D341Med (cell line): ENCODE measurements at places on chromosomes 2 and 18.

DNA sequence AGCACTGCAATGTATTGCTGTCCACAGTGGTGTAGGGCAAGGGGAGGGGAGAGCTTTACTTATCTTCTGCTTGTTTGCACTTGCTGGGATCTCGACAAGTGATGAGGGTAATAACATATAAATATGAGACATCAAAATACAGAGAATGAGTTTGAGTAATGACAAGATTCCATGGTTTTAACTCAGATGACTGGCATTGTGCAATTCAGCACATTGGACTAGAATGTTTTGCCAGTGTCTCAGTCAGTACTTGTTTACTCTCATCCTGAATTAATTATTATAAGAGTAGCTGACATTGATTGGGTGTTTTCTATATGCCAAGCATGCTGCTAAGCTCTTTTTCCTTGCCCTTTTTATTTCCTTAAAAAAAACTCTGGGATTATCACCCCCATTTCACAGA lies 306.7 kb upstream of the MMADHC start:
- no peak for DNase-seq

- no peak for DNase-seq
These were observed 38.3 kb downstream of the SLC40A1 start for GRCh38 chr2:189542145-189542882.

- no peak for DNase-seq
These were observed 2.5 kb downstream of the GYPC start for GRCh38 chr2:126658319-126658904.

DNA sequence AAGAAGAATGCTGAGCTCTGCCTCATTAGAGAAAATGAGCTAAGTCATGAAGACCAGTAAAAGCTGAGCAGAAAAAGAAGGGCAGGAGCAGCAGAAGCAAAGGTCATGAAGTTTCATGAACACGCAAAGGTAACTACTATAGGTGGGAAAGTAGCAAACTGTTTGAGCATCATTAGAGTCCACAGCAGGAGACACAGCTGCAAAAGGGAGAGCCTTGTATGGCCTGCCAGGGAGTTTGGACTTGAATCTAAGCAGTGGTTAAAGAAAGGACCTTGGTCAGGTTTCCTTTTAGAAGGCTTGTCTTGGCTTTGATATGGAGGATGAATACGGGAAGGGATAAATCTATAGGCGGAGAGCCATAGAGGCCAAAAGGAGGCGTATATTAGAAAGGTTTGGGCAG lies 34.0 kb downstream of the DAPL1 start:
- no peak for DNase-seq

DNA sequence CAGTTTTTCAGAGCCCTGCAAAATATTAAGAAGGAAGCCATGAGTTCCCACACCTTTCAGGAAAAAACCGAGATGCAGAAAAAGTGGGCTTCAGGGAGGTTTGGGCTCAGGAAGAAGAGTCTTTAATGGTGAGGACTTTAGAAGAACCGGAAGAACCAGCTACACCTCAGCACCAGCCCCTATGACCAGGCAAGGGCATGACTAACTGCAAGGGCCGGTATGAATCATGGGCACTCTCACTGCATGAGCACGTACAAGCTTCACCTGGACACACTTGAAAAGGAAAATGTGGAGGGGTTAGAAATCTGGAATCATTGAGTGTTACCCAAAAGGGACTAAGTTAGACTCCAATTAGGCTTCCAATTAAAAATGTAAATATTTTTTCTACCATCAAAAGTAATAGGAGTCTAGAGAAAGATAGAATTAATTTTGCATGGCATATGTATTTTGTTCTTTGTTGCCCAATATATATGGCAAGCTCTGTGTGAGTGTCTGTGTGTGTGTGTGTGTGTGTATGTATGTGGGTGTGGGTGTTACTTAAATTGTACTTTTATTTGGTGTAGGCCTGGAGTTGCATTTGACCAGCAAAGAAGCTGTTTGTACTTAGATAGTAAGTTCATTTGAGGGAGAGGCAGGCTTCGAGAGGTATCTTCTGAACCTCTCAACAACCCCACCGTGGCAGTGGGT lies 66.5 kb upstream of the THUMPD2 start:
- no peak for DNase-seq

DNA sequence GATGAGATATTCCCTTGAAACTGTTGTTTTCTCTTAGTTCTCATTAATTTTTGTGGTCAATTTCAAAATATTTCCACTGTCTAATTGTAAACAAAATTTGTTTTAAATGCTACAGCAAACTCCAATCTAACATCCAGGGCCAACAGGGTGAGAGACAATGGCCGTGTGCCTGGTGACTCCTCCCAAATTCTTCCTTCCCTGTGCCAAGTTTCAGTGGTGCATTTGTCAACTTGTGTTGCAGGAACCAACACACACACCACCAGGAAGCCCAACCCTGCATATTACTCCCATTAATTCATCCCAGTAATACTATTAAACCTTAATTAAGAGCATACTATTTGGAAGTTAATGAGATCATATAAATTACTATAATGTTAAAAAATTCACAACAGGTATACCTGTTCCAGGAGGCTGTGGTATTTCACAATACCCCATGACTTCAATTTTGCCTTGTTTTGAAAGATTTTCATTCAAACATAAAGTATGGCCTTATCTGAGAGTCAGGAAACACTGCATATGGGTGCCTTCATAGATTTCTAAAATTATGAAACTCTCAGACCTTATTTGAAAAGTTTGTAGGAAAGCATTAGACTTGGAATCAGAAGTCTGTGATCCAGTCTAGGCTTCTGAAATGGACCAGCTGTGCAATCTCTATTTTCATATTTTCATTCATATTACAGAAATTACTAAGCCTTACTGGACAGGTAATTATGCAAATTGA lies 1.1 kb downstream of the SERPINB2 start:
- DNase-seq = no peak

- no peak for DNase-seq
These were observed 5.5 kb upstream of the CCDC68 start for GRCh38 chr18:54964741-54965140.

- DNase-seq = no peak
These were observed 2.4 kb upstream of the TP53I3 start for GRCh38 chr2:24087032-24087431.

- DNase-seq = no peak
These were observed 484.7 kb upstream of the NRP2 start for GRCh38 chr2:205197468-205198139.

- no peak for DNase-seq
These were observed 62.6 kb upstream of the STK17B start for GRCh38 chr2:196233805-196234475.

- DNase-seq = peak; percentile 56
These were observed 901 bp downstream of the WDFY1 start for GRCh38 chr2:223944166-223944702.

- DNase-seq = no peak
These were observed 37.5 kb downstream of the OLA1 start for GRCh38 chr2:174210862-174211261.

GRCh38 chr2:19819097-19820065 lies 82.4 kb downstream of the TTC32 start:
- DNase-seq = no peak

GRCh38 chr2:218082586-218083351 lies 13.7 kb downstream of the RUFY4 start:
- DNase-seq = no peak

GRCh38 chr2:107809835-107810234 lies 16.9 kb upstream of the RGPD4 start:
- no peak for DNase-seq

DNA sequence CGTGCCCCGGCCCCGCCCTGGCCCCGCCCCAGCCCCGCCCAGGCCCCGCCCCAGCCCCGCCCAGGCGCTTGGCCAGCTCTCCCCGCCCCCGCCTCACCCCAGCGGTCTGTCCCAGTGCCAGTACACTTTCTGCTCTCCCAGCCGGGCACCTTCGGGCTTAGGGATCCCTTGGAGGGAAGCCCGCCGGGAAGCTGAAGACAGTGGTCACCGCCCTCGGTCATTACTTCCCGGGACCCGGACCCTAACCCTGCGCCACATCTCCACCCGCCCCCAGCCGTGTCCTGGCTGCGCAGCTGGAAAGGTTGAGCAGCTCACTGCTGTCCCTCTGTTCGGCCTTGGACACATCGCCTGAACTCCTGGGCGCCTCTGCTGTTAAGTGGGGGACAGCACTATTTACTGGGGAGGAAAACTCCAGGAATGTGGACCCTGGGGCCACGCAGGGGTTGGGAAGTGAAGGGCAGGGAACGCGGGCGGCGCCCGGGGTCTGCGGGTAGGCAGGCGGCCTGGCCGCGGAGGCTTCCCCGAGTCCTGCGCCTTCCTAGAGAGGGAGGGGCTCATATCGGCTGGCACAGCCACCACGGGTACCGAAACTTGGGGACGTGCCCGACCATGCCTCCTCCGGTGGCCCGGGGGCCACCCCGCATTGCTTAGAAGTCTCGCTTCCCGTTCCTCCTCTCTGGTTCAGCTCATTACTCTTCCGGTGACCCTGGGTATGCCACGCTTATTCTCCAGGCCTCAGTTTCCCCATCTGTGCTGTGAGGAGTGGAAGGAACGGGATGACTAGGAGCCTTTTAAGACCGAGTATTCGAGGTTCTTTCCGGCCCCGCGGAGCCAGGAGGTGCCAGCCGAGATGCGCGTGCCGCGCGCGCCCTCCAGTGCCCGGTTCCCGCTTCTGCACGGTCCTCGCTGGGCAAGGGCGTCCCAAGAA lies 121.0 kb downstream of the GYPC start:
- DNase-seq = peak; percentile 83

- no peak for DNase-seq
These were observed 122.5 kb downstream of the FOXI3 start for GRCh38 chr2:88329815-88330603.

DNA sequence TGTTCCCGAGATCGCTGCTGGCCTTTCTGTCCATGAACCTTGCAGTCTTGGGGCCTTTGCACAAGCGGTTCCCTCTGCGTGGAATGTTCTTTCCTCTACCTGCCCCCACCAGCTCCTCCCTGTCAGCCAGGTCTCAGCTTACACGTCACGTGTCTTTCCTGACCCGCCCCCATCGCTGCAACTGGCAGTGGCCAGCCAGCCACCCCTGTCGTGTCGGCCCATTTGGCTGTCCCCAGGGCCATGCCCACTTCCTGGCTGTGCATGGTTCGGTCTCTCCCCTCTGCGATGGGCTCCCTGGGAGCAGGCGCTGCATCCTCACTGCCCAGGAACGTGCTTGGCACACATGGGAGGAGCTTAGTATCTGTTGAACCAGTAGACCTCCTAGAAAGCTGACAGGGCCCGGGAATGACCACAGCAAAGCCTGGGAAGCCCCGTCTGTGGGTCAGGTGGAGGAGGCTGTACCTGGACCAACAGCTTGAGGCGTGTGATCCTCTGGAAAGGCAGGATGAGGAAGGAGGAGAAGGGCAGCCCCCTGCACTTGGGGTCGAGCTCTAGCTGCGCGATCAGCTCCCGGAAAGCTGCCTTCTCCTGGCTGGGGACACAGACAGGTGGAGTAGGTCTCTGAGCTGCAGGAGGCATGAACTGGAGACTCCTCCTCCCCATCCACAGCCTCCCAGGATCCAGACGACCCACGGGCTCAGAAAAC lies 21.0 kb downstream of the SNORC start:
- DNase-seq = no peak

- no peak for DNase-seq
These were observed 52.3 kb downstream of the TWSG1 start for GRCh38 chr18:9386879-9387278.

GRCh38 chr2:172709566-172710291 lies 25.9 kb upstream of the RAPGEF4 start:
- no peak for DNase-seq

- DNase-seq = no peak
These were observed 866.6 kb downstream of the CPS1 start for GRCh38 chr2:211423018-211423417.

- peak; percentile 77 for DNase-seq
These were observed 1.5 kb downstream of the KDM3A start for GRCh38 chr2:86442642-86443005.

- no peak for DNase-seq
These were observed 11.7 kb upstream of the GPC1 start for GRCh38 chr2:240423788-240424191.

DNA sequence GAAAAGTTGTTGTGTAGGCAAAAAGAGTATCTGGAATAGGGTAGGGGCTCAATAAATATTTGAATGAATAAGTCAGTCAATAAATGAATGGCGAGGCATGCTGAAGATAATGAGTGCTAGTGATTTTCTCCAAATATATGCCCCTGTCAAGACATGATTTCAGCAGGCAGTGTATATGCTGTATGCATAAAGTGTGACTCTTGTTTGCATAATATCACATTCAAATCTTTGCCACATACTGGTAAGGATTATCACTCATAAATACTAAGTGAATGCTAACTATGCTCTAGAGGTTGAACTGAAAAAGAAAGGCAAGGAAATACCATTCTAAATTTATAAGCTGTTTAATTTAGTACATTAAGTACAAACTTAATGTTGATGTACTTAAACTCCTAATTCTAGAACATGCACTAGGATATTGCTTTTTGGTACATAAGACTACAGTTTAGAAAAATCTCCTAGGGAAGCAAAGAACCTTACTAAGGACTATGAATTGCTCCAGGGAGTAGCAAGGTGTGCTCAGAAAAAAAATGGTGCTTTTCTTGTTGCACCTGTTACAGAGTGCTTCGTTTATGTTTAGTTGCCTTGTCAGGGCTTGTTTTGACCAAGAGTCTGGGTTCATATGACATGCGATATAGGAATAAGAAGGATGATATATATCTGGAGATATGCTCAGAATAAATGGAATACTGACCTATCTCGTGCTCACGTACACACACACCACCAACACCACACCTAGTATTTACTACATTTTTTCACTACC lies 224.0 kb upstream of the TANK start:
- DNase-seq = no peak

DNA sequence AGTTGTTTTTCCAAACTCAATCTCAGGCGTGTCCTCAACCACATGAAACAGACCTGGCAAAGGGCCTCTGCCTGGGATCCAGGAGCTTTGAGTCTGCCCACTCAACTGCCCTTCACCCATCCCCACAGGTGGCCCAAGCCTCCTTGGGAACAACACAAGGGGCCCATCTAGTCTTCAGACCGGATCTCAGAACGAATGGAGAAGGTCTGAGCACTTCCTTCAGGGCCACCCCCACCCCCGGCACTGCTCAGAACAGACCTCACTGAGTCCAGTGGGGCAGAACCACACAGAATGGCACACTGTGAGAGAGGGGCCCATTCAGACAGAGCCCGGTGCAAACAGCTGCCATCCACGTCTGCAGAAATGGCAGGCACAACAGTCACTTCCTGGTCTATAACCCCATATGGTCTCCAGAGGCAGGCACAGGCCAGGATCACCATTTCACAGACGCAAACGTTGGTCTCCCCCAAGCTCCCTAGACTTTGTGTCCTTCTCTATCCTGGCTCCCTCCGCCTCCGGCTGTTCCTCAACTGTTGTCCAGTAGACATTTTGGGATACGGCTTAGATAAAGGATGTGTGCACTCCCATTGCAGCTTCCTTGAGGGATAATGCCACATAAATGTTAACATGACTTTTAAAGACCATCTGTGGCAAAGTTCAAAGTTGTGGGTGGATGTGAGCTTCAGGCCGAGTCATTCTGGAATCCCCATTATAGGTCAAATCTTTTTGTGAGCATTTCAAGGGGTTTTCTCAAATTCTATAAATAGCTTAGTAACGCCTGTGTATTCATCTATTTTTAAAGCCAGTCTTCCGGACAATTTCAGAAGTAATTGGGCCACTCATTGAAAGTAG lies 149.7 kb downstream of the SMAD7 start:
- no peak for DNase-seq
